Activated T-helper 1 cell treated with anti-CD3 and anti-CD28 coated beads, Interleukin-2, amount 50 U/mL, for 16 hours (primary cell): ENCODE measurements at places on chromosomes 16 and 17.

- DNase-seq = no peak
Measured at GRCh38 chr16:85961988-85962915, 63.3 kb downstream of the IRF8 start.

GRCh38 chr17:81832608-81833159 lies 407 bp downstream of the MCRIP1 start:
- no peak for DNase-seq

DNA sequence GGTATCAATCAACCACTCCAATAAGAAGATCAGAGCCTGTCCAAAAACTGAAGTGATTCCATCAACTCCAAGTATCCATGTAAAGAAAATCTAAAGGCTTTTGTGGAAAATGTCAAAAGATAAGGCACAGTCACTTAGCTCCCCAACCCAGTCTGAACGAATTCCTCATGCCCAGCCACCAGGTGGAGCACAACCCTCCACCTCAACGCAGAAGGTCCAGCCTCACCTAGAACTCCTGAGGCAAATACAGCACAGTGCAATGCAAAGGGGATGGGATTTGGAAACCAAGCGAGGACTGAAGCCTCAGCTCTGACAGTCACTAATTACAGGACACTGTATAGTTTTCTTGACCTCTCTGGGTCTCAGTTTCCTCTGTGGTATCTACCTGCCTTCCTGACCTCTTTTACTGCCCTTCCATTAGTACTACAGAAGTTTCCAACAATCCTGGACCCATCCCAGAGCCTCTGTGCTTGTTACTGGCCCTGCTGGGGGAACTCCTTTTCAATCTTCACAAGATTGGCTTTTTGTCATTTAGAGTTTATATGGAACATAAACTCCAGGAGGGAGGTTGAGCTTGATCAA lies 2.0 kb downstream of the NCBP3 start:
- no peak for DNase-seq

- DNase-seq = no peak
Measured at GRCh38 chr17:43528319-43528987, 17.7 kb downstream of the ETV4 start.

- DNase-seq = no peak
Measured at GRCh38 chr16:14608111-14608566, 21.9 kb downstream of the PARN start.

DNA sequence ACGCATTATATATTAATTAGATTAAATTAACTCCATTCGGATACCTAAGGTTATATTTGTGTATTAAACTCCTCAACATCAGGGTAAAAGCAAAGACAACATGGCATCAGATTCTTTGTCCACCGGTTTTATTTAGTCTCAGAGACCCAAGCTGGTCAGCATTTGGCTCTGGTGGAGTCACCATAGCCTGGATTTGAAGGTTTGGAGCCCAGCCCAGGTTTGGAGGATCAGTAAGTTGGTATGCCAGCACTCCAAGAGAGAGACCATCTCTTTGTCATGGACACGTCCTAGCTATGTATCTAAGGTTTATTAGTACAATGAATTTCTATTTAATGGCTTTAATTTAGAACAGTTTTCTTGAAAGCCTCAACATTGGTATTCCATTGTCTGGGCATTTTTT lies 328.4 kb upstream of the RBFOX1 start:
- DNase-seq = no peak

- DNase-seq = no peak
Measured at GRCh38 chr16:84663433-84664101, 15.3 kb downstream of the KLHL36 start.

DNA sequence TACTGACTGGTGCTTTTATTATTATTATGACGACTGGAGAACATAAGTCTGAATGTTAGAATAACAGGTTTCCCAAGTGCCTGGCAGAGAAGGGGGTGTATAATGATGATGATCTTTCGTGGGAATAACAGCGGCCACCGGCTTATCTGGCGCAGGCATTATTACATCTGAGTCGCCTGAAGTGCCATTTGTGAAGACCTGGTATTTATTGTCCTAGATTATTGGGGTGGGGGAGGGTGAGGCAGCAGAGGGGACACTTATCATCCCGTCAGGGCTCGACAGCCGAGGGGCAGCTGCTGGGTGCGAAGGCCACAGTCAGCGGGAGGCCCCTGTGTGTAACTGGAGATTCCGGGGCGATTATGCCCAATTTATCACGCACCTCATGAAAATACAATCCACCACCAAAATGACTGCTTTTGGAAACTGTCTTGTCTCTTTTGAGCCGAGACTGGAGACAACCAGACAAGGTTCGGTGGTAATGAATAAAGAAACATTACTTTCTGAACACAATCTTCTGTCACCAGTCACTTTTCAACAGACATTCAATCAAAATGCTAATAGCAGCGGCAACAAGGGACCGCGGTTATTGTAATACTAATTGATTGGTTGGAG lies 199.3 kb downstream of the CCDC182 start:
- DNase-seq = no peak

- no peak for DNase-seq
Measured at GRCh38 chr17:77451894-77452852, 311.4 kb downstream of the SEC14L1 start.

DNA sequence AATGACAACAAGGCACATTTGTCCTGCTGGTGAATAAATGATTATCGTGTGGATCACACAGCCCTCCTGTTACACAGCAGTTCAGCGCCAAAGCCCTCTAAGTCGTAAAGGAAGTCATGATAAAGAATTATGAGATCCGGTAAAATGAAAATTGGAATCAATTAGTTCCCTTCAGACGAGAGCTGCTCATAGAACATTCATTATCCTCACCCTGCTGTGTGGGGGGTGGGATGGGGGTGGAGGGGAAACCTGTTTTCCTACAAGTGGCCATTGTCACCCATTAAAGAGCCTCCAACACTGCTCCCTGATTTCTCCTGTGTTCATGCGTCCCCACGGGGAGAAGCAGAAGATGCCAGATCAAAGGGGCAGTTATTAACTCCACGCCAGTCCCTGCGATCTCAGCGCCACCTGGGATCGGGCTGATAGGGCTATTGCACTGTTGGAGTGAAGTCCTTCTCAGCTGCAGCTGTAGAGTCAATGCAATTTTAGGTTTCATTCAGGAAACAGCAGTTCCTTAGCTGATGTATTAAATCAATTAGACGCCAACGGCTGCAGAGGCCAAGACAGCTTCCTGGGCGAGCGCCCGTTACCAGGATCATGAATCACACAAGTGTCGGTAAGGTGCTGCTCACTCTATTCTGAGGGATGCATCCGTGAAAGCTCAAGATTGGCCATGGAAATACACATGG lies 19.2 kb upstream of the CACNG4 start:
- DNase-seq = no peak

GRCh38 chr17:1829216-1829591 lies 498 bp downstream of the SMYD4 start:
- DNase-seq = no peak

- DNase-seq = no peak
Measured at GRCh38 chr17:56774650-56775049, 59.1 kb downstream of the C17orf67 start.

DNA sequence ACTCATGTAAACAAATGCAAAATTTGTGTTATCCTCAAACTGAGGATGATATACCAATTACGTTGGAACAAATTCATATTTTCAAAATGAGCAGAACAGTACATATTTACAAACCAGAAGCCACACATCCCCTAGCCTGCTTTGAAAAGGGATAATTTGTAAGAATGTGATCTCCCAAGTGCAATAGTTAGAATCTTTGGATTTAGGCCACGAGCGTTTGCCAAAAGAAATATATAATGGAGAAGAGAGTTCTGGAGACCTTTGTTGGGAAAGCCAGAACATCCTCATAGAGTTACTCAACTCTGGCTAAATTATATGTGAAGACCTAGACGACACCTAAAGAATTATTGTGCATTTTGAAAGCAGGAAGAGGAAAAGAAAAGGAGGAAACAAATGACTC lies 449.3 kb downstream of the KCNJ2 start:
- DNase-seq = no peak

DNA sequence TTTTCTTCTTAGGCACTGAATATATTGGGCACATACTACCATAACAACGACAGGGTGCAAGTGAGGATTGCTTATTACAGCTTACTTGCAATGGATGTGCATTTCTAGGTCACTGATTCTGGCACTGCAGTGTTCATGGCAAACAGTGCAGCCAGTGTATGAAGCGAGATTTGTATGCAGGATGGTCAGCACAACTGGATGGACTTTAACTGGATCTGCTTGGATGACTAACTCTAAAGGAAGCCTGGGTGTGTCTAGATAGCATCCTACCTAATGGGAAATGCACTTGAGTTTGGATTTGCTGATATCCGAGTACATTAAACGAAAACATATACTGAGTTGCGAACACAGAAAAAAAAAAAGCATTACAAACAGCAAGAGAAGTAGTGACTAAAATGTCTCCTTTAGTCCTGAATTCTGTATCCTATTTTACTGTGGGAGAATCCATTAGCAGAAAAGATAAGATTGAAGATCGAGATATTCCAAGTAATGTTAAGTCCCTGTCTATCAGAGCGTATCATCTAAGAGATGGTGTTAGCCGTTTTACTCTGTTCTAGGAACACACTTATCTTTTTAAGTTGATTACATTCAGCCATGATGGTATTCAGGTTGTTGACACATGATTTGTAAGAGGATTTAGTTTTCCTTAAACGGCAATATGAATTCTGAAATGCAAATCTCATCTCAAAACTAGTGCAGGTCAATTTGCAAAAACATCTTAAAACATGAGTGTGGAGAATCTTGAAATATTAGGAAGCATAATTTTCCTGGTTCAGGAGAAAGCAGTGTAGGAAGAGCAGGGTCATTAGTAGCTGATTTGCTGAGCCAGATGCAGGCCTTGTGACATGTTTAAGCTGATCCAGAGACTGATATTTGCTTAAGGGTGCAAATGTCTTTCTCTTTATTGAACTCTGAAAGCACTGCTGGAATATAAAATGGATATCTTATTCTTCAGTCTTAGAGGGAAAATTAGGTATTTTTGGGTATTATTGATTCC lies 142.6 kb upstream of the CPHXL start:
- DNase-seq = no peak

DNA sequence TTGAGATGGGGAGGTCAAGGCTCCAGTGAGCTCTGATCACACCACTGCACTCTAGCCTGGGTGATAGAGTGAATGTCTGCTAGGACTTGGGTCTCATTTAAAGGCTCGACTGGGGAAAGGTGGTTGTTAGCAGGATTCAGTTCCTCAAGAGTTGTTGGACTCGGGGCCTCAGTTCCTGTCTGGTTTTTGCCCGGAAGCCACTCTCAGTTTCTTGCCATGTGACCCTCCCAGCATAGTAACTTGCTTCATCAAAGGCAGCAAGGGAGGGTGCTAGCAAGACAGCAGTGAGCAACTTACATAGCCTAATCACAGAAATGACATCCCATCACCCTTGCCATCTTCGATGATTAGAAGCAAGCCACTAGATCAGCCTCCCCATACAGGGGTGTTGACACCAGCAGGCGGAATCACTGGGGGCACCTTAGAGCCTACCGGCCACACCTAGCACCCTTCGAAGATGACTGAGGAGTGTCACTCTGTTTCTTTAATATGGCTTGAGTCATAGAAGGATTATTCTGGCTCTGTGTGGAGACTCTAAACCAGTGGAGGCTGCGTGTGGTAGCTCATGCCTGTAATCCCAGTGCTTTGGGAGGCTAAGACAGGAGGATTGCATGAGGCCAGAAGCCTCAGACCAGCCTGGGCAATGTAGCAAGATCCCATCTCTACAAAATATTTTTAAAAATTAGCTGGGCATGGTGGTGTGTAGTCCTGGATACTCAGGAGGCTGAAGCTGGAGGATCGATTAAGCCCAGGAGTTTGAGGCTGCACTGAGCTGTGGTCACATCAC lies 13.2 kb upstream of the SCNN1B start:
- DNase-seq = no peak

DNA sequence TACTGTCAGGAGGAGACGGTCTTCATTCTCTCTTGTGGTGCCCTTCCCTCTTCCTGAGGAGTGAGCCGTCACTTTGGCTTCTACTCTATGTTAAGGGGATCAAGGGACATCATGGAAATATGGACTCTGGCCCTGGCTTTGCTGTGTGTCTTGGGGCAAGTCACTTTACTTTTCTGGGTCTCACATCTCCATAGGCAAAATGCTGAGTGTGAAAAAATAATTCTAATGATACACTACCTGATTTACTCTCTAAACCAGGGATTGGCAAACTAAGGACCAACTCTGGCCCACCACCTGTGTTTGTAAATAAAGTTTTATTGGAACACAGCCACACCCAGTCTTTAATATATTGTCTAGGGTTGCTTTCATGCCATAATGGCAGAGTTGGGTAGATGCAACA lies 548.7 kb upstream of the CDH5 start:
- no peak for DNase-seq

DNA sequence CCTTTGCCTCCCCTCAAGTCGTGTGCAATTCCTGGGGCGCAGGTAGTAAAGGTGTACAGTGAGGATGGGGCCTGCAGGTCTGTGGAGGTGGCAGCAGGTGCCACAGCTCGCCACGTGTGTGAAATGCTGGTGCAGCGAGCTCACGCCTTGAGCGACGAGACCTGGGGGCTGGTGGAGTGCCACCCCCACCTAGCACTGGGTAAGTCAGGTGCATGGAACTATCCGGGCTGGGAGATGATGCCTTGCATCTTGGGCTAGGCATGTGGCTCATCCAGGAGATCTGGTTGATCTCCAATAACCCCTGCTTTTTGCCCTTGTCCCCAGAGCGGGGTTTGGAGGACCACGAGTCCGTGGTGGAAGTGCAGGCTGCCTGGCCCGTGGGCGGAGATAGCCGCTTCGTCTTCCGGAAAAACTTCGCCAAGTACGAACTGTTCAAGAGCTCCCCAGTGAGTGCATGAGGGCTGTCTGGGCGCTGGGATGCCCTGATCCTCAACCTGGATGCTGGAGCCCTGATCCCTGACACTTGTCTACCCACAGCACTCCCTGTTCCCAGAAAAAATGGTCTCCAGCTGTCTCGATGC lies 5.2 kb downstream of the GRB7 start:
- no peak for DNase-seq

GRCh38 chr16:5526826-5527225 lies 429.2 kb upstream of the EEF2KMT start:
- DNase-seq = no peak

- no peak for DNase-seq
Measured at GRCh38 chr16:72612256-72612655, 435.7 kb downstream of the ZFHX3 start.

- no peak for DNase-seq
Measured at GRCh38 chr16:67456391-67457081, 24.4 kb downstream of the ATP6V0D1 start.

DNA sequence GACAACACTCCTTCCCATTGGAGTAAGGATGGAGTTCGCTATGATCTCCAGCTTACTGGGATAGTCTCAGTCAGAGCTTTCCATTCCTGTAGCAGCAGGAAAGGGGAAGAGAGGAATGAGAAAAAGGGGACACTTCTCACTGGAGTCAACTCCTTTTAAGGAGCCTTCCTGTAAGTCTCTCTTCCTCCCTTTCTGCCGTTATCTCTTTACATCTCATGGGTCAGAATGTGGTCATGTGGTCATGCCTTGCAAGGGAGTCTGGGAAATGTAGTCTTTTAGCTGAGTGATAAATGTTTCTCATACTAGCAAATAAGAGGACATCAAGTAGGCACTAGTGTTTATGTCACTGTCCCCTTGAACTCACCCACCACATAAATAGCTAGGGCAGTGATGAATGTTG lies 227.3 kb downstream of the HAPSTR1 start:
- no peak for DNase-seq

GRCh38 chr17:72134608-72135394 lies 14.0 kb downstream of the SOX9 start:
- no peak for DNase-seq
